DMS 273 treated with DMSO at 0.1 percent for 48 hours (cell line): ENCODE measurements at places on chromosomes 3 and 15.

DNA sequence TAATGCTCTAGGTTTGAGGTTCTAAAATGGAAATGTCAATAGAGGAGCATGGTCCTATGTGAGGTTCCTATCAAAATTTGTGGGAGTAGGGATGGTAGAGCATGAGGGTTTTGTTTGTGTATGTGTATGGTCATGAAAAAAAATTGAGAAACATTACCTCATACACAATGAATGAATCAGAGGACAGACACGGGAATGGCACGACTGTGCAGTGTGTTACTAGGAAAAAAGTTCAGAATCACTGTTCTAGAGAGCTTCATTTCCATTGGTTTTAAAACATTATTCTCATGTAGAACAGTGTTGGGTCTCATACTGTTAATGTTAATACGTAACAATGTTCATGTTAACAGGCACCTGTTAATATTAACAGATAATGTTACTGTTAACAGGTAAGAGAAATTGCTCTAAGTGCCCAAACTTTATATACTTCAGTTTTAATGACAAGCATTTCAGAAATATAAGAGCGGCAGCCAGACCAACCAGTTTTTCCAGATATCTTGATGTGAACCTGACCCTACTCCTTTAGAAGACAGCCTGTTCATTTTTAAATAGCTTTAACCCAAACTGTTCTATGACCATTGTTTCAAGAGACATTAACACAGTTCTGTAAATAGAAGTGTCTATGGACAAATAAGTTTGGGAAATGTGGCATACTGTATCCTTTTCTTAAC lies 48.0 kb downstream of the SLC15A2 start:
- DNase-seq, result no peak

DNA sequence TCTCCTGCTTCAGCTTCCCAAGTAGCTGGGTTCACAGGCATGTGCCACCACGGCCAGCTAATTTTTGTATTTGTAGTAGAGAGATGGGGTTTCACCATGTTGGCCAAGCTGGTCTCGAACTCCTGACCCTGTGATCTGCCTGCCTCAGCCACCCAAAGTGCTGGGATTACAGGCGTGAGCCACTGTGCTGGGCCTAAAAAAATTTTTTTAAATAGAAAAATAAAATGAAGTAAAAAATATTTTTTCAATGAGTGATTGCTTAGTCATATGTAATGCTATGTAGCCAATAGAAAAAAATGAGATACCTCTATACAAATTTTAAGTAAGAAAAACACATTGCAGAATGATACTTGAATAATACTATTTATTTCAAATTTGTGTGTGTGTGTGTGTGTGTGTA lies 27.9 kb upstream of the SLC30A4 start:
- DNase-seq, result no peak

- no peak for DNase-seq
Observed at GRCh38 chr3:183085634-183086390, 13.5 kb downstream of the MCCC1 start.

- no peak for DNase-seq
Observed at GRCh38 chr3:129412542-129413198, 15.8 kb downstream of the EFCAB12 start.

GRCh38 chr15:98384328-98385029 lies 263.9 kb upstream of the IGF1R start:
- no peak for DNase-seq

DNA sequence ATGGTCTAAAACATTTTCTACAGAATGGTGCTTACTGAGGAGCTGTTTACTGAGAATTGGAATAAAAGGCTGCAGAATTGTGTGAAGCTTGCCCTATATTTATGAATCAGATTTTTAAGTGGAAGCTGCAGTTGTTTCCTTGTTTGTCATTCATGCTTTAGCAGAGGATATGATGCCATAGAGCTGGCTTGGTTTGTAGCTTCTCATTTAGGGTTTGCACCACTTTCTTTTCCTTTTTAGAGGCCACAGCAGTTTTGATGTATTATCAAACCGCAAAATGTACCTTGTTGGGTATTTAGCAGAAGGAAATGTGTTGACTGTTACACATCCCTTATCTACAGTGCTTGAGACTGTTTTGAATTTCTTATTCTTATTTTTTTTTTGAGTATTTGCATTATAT lies 66.2 kb downstream of the RASA2 start:
- no peak for DNase-seq

- no peak for DNase-seq
Observed at GRCh38 chr15:71093054-71094024, 21.9 kb upstream of the THSD4 start.

DNA sequence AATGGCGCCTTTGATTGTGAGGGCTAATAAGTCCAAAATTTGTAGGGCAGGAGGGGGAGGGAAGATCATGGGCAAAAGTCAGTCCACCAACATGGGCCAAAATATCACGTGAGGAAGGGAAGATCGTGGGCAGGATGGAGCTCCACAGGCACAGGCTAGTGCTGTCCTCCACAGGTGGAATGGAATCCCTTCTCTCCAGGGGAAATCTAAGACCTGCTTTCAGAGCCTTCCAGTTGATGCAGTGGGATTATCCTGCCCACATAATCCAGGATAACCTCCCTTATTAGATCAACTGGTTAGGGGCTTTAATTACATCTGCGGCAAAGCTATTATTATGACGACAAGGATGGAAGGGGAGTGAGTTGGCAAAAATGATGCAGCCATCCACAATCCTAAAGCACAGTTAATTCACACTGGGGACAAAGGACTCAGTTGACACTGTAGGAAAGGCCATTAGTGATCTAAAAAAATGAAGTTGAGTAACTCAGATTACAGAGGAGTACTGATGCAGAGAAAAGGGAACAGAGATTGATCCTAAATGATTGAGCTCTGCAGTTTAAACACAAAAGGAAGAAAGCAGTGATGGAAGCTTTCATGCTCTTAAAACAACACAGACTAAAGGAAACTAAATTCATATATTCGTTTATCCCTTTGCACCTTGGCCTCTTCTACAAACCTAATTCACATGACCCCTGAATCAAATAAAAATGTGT lies 159.8 kb downstream of the AKAP13 start:
- no peak for DNase-seq

- no peak for DNase-seq
Observed at GRCh38 chr15:86247249-86247955, 167.7 kb downstream of the AGBL1 start.

DNA sequence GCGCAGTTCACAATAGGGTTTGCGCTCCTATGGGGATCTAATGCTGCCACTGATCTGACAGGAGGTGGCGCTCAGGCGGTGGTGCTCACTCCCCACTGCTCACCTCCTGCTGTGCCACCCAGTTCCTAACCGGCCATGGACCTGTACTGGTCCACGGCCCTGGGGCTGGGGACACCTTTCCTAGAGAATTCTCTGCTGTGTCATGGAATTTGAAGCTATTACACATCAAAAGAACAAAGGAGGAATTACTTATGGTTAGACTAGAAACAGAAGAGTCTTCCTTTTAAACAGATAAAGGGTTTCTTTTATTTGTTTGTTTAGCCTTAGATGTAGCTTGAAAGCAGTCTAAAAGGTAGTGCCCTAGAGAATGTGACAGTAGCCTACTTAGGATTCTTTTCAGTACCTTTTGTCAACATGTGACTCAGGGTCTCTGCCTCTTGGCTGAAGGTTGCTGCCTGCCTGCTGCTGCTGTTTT lies 50.3 kb downstream of the PAK2 start:
- no peak for DNase-seq

DNA sequence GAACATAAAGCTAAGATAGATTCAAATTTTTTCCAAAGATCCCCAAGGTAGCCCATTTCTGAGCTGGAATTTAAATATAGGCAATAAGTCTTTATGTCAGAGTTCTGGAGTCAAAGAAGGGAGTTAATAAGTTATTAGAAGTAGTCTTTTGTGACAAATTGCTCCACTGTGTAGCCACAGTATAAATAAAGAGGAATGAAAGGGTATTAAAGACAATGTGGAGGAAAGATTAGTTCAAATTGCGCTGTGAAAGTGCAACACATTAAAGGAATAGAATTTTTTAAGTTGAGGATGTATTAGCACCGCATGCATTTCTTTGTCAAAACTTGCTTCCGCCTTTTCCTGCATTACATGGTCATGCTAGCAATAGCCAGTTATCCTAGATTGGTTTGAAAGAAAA lies 666.6 kb upstream of the CCDC54 start:
- no peak for DNase-seq

- no peak for DNase-seq
Observed at GRCh38 chr3:72595927-72596610, 252.2 kb downstream of the SHQ1 start.

- no peak for DNase-seq
Observed at GRCh38 chr15:67137319-67137718, 71.9 kb downstream of the SMAD3 start.

GRCh38 chr3:184354121-184354728 lies 7.2 kb downstream of the CLCN2 start:
- no peak for DNase-seq

GRCh38 chr3:45100981-45101407 lies 45.2 kb downstream of the CDCP1 start:
- DNase-seq, result no peak

GRCh38 chr3:99482191-99482590 lies 156.2 kb upstream of the COL8A1 start:
- DNase-seq, result no peak

- DNase-seq, result no peak
Observed at GRCh38 chr3:43902415-43902814, 211.7 kb downstream of the ABHD5 start.

GRCh38 chr3:124800511-124801258 lies 70.4 kb downstream of the UMPS start:
- peak; percentile 26 for DNase-seq

DNA sequence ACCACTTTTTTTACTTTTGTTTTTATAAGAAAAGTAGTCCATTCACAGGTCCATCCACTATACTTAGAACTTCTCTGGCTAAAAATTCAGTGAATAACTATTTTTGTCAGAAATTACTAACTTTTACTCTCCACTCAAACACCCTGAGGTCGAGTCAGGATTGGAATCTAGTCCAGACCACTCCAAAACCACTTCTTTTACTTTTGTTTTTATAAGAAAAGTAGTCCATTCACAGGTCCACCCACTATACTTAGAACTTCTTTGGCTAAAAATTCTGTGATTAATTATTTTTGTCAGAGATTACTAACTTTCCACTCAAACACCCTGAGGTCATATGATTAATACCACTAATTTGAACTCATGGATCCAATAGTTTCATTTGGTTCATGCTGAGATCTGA lies 239.4 kb downstream of the RORA start:
- no peak for DNase-seq

- DNase-seq, result no peak
Observed at GRCh38 chr3:72126441-72127223, 341.7 kb upstream of the PROK2 start.

GRCh38 chr3:141793476-141794260 lies 30.5 kb downstream of the GRK7 start:
- no peak for DNase-seq
